Daoy (cell line): ENCODE measurements at places on chromosomes 2 and 18.

GRCh38 chr2:202450785-202451184, 74.7 kb downstream of the BMPR2 start:
- no peak for DNase-seq

DNA sequence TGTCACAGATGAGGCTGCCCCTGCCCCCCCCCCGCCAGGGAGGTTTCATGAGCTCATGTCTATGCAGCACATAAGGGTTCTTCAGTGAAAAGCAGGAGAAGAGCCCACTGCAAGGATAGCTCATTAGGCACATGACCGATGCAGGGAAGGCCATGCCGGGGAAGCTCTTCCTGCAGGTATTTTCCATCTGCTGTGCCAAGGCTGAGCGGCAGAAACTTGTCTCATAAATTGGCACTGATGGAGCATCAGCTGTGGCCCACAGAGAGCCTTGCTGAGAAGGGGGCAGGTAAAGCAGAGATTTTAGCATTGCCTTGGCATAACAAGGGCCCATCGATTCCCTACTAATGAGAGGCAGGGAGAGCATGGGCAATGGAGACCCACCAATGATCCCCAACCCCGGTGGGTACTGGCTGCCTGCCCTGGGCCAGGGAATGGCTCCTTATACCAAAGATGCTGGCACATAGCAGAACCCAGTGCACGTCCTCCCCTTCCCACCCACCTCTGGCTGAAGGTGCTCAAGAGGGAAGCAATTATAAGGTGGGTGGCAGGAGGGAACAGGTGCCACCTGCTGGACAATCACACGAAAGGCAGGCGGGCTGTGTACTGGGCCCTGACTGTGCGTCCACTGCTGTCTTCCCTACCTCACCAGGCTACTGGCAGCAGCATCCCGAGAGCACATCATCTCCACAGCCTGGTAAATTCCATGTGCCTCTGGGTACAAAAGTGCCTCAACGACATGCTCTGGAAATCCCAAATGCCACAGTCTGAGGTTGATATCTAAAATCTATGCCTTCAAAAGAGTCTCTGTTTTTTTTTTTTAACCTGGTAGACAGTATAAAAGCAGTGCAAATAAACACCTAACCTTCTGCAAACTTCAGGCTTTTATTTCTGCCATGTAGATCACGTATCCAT, 41.4 kb downstream of the STEAP3 start:
- DNase-seq, result peak; percentile 62

GRCh38 chr2:118046634-118047210, 32.9 kb upstream of the CCDC93 start:
- peak; percentile 31 for DNase-seq

DNA sequence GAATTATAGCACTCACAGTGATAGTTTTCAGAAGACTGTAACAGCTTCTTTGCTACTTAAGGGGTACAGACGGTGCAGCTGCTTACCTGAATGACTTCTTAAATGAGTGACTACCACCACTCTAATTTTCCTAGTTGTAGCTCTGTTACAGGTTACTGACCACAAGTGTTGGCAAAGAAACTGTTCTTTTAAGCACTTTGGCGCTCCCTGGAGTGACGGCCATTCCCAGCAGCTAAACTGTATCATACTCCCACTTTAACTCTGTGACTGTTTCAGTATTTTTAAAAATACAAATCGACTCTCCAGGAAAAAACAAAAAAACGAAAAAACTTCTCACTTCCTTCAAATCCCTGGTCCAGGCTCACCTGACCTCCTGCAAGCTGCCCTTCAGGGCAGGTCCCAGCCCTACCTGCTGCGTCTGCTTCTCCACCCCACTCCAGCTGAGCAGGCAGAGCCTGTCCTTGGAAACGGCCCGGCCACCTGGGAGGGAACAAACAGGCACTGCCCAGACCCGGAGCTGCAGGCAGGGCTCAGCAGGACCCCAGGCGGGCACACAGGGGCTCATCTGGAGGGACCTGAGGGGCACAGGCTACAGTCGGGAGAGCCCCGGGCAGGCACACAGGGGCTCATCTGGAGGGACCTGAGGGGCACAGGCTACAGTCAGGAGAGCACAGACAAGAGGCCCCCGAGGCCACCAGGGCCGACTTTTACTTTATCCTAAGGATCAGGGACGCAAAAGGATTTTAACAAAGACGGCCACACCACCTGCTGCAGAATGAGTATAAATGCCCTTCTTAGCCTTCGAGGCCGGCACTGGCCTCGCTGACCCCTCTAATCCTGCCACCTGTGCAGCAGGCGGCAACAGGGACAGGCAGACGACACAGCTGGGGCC, 24.5 kb downstream of the SLC66A2 start:
- DNase-seq, result no peak

GRCh38 chr2:8203364-8203763, 478.5 kb upstream of the ID2 start:
- no peak for DNase-seq

- DNase-seq, result no peak
These were observed 72.6 kb upstream of the FIGN start for GRCh38 chr2:163808406-163808805.

- DNase-seq, result no peak
These were observed 15.4 kb upstream of the ACYP2 start for GRCh38 chr2:54099829-54100585.

GRCh38 chr2:42706836-42707235, 57.1 kb downstream of the OXER1 start:
- no peak for DNase-seq

DNA sequence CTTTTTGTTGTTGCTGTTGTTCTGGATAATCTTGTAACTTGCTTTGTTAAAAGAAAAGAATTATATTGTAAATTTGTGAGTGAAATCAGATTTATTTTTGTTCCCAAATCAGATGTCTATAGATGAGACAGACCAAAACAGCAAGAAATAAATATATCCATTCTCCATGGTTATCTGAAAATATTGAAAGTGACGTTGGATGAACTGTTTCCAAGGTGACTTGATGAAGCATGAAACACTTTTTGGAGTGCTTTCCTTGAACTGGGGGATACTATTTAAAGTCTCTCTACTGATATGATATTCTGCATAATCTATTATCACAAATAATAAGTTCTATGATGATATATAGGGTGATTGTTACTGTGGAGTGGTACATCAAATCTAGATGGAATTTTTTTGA, 315.4 kb upstream of the THUMPD2 start:
- no peak for DNase-seq

DNA sequence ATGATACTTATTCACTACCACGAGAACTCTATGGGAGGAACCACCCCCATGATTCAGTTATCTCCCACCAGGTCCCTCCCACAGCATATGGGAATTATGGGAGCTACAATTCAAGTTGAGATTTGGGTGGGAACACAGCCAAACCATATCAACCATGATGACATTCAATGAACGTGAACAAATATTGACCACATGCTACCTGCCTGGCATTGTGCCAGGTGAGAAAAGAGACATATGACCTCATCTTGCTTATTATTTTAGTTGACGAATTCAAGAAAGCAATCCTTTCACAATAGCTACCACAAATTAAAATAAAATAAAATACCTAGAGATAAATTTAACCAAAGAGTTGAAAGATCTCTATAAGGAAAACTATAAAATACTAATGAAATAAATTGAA, 286.5 kb upstream of the CRIM1 start:
- no peak for DNase-seq

DNA sequence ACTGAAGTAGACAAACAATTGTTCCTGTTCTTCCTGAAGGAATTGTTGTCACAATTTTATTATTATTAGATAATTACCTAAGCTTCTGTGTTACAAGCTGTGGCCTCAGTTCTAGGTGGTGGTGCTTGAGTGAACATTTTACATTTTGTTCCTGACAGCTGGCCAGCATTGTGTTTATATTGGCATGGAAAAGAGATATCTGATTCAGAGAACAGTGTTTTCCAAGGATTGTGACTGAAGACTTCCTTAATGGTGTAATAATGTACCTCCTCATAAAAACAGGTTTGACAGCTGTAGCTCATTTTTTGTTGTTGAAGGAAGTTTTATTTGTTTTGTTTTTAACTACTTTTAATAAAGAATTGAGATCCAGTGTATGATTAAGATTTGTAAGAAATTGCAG, 95.2 kb downstream of the EPB41L5 start:
- peak; percentile 66 for DNase-seq

- DNase-seq, result no peak
These were observed 484.7 kb upstream of the RAB12 start for GRCh38 chr18:8124232-8125146.

DNA sequence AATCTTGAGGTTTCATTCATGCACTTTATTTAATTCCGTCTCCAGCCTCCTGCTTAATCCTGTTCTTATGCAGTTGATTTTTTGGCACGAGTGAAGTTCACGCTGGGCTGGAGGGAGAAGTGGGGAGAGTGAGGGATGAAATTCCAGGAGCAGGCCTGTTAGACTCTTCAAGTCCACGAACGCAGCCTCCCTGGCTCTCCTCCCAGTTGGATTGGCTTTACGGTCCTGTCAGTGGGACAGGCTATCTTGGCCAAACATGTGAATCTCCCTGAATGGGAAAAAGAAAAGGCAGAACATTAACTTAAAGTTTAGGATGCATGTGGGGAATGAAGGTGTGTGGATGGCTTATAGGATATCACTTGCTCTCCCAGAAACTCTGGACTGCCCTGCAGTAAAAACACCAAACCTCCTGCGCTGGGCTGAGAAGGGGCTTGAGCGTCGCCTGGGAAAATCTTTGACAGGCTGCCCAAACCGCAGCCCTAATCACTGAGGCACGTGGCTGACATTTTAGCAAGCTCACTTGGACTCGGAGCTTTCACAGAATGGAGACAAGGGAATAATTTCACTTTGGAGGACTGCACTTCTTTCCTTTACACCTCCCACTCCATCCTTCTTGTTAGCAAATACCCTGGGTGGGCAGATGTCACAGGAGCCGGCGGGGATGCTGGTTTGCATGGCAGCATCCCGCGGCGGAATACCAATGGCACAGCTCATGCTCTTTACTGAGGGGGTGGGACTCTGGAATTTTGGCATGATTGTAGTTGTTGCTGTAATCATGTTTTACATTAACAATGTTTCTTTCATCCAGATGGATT, 93.9 kb downstream of the ACKR3 start:
- DNase-seq, result peak; percentile 79

DNA sequence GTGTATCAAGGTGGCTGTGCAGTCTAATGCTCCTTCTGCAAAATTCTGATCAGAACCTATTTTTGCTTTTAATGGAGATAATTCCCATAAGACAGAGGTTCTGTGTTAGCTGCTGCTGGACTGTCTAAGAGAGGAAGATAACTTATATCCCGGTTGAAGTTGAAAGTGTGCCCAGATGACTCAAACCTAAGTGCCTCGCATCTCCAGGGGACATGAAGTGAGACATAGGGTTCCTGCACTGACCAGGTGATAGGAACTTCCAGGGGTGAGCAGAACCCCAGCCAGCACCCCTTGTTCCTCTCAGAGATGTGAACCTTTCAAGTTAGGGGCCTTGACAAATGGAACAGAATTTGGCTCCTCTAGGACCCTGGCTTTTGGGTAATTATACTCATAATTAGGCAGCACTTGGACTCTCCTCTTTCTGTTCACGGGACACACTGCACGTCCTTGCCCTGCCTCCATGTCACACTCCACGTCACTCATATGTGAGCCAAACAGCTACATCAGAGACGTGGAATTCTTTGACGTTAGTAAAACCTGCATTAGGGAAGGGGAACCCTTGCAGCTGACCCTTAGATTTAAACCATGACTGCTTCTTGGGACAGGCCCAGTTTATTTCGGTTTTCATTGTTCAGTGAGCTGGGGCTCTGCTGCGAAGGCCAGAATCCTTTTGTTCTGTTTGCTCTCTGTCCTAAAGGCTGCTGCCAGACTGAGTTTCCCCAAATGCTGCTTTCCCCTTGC, 104.5 kb upstream of the ALPP start:
- DNase-seq, result no peak

- DNase-seq, result no peak
These were observed 173.3 kb upstream of the PIEZO2 start for GRCh38 chr18:11322716-11323115.

- DNase-seq, result no peak
These were observed 421.6 kb upstream of the CHST9 start for GRCh38 chr18:27606741-27607140.

- no peak for DNase-seq
These were observed 2.0 kb upstream of the ZFAND2B start for GRCh38 chr2:219204425-219205164.

DNA sequence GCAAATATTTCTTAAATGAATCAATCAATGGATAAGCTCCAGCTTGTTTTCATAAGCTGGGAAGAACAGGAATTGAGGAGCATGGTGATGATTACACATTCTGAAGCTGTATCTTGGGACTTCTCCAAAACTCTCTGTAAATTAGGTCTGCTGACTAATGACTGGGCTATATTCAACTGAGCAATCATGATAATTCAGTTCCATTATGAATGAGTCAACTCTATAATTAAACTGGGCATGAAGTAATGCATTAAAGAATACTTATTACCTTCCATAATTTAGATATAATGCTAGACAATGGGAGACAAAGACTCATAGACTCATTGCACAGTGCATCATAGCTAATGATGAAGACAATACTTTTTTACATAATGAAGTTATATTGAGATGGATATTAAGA, 207.4 kb downstream of the CBLN2 start:
- no peak for DNase-seq

DNA sequence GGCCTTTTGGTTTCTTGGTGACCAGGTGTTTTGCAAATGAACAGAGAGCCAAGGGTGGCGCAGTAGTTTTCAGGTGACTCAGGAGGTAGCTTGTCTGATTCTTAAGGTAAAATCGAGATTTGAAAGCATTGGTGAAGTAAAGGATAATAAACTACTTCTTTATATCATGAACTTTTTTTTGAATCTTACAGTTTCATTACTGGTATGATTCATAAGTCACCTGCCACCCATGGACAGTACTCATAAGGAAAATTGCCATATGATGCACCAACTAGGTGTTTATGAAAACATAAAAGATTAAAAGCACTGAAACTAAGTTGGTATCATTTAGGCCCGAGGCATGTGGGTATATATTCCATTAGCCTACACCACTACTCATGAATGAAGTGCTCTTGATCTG, 84.1 kb upstream of the MGAT5 start:
- DNase-seq, result no peak

GRCh38 chr2:105291981-105292380, 37.6 kb downstream of the TGFBRAP1 start:
- no peak for DNase-seq

- no peak for DNase-seq
These were observed 177.8 kb downstream of the ST6GAL2 start for GRCh38 chr2:106708209-106708608.

- DNase-seq, result no peak
These were observed 41.4 kb downstream of the DGKD start for GRCh38 chr2:233395687-233396086.
